Daoy (cell line): ENCODE measurements at places on chromosomes 5 and 9. TPM values are rescaled to one million over a fixed set of nuclear protein-coding genes. Genes with fewer than 3 reads are reported as not detected.

- DNase-seq: no peak
Observed at GRCh38 chr5:111641533-111642233, 115.3 kb downstream of the NREP start.

- DNase-seq: no peak
Observed at GRCh38 chr5:29069104-29069402, 2030.7 kb upstream of the CDH9 start.

DNA sequence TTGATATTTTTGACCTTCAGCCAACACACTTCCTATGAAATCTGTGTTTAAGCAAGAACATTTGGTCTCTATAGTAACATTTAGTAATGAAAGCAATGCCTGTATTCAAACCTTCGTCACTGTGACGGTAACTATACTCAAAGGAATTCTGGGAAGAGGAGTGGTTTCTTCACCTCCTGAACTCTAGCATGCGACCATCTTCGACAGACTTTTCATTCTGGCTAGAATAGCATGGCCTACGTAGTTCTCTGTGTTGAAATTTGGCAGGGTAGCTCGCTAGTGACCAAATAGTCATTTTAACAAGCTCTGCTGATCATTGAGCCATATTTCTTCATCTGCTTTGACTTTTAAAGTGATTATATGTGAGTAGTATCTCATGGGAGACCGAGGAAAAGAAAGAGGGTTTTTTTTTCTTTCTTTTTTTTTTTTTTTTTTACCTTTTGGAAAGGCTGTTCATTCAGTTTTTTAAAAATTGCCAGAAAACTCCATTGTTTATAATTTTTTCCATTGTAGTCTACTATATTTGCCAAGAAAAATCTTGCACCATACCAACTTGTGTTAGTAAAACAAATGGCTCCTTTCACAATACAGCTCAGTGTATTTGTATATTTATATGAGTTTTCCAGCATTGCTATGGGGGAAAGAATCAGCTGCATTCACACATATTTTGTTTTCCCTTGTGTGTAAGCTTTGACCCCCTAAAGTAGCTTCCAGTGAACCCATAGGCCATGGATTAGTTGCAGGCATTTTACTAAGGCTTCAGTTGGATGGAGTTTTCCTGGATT, 166.8 kb downstream of the NNT start:
- DNase-seq: no peak

The UGCG gene
- 235 and 250 TPM in 2 replicates for total RNA-seq

GRCh38 chr9:125961072-125961471, 213.9 kb downstream of the PBX3 start:
- DNase-seq: no peak

The GADD45G gene
- total RNA-seq: 9.3 and 22.6 TPM in 2 replicates

The SAXO1 gene
- total RNA-seq: not detected in 2 replicates

- DNase-seq: no peak
Observed at GRCh38 chr9:113296796-113297558, 6.2 kb downstream of the RNF183 start.

The SLC36A2 gene
- not detected in 2 replicates for total RNA-seq
